Activated T-cell treated with anti-CD3 and anti-CD28 coated beads, Interleukin-2, amount 50 U/mL, for 24 hours (primary cell): ENCODE measurements at places on chromosomes 2 and 18.

DNA sequence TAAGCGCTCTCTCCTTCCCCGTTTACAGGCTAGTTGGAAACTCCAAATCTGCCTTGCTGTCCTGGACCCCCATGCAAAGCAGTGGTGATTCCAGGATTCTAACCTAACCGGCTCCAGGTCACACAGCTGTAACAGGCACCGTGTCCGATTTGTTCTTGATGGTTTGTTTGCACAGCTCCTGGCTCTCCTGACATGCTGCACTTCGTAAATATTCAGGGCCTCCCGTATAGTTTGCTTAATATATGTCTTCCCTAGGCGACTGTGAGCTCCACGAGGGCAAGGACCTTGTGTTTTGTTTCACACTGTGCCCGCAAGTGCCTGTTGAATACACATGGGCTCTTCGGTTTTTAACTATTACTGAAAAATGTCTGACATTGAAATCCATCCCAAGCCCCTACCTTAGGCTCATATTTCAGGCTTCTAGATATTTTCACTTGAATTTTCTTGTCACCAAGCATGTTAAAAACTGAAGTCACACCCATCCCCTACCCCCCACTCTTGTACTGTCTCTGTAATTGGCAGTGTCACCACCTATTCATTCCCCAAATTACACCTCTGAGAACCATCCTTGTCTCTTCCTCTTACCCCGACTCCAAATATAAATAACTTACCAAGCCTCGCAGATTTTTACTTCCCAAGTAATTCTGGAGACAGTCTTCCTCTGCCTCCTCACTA lies 1.0 kb upstream of the PUM2 start:
- no peaks in the 10 kb centered on the region for H3K27me3 ChIP-seq
- H3K27ac ChIP-seq, result no peak overlapping the region
- peaks cover 20% of the 10 kb centered on the region for H3K4me1 ChIP-seq
- H3K4me3 ChIP-seq, result no peak overlapping the region

DNA sequence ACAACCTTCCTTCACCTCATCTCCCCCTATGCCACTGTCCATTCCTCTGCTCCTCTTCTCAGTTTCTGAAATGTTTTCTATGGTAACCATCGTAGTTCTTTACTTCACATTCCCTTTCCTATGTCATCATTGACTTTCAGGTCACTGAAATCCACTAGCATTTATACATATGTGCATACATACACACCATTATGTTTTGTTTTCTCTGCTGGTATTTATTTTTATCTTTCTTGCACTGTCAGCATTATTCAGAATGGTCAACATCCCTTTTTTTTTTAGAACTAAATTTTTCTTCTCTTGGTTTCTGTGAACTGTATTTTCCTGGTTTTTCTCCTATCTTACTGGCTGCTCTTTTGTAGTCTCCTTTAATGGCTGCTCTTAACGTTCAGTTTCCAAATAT lies 33.2 kb downstream of the ITGAV start:
- no peak overlapping the region for H3K4me3 ChIP-seq
- no peaks in the 10 kb centered on the region for H3K27me3 ChIP-seq
- peaks cover 27% of the 10 kb centered on the region for H3K36me3 ChIP-seq
- H3K4me1 ChIP-seq, result no peaks in the 10 kb centered on the region
- no peak overlapping the region for H3K27ac ChIP-seq

DNA sequence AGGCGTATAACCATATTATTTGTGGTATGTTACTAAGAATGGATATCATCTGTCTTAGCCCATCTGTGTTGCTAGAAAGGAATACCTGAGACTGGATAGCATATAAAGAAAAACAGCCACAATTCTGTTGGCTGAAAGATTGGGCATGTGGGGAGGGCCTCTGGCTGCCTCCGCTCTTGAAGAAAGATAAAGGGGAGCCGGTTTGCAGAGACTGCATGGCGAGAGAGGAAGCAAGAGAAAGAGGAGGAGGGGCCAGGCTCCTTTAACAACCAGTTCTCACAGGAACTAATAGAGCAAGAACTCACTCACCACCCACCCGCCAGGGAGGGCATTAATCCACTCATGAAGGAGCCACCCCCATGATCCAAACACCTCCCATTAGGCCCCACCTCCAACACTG lies 29.2 kb upstream of the UXS1 start:
- no peak overlapping the region for H3K4me3 ChIP-seq
- H3K4me1 ChIP-seq, result no peaks in the 10 kb centered on the region
- no peak for DNase-seq
- H3K27me3 ChIP-seq, result no peaks in the 10 kb centered on the region

DNA sequence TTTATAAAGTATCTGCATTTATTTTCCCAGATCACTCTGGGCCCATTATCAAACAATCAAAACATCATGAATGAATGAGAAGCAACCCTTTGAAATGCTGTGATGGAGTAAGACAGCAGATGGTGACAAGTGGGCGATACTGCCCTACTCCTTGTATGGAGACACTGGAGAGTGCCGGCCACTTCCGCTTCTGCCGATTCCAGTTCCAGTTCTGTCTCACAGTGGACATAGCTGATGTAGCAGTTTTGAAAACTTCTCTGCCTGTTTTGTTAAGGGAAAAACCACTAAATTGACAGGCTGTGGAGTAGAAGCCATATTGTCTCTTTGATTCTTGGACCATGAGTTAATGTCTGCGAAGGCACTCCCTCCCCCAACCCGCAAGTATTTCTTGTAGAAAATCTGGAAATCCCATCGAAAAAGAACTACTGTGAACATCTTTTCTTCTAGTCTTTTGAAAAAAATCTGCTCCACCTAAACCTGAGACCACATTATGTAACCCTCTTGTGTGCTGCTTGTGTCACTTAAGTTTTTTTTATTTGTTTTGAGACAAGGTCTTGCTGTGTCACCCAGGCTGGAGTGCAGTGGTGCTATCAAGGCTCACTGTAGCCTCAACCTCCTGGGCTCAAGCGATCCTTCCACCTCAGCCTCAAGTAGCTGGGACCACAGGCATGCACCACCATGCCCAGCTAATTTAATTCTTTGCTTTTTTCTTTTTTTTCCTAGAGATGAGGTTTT lies 133.5 kb downstream of the TANC1 start:
- no peak for DNase-seq
- H3K4me1 ChIP-seq, result peaks cover 6% of the 10 kb centered on the region
- H3K27me3 ChIP-seq, result no peaks in the 10 kb centered on the region
- no peak overlapping the region for H3K4me3 ChIP-seq
- no peak overlapping the region for H3K27ac ChIP-seq

- no peak for DNase-seq
- peaks cover 11% of the 10 kb centered on the region for H3K27me3 ChIP-seq
- no peak overlapping the region for H3K4me3 ChIP-seq
- peaks cover 4% of the 10 kb centered on the region for H3K4me1 ChIP-seq
- no peak overlapping the region for H3K27ac ChIP-seq
- H3K36me3 ChIP-seq, result no peaks in the 10 kb centered on the region
Observed at GRCh38 chr2:219476652-219477151, 22.0 kb upstream of the GMPPA start.

DNA sequence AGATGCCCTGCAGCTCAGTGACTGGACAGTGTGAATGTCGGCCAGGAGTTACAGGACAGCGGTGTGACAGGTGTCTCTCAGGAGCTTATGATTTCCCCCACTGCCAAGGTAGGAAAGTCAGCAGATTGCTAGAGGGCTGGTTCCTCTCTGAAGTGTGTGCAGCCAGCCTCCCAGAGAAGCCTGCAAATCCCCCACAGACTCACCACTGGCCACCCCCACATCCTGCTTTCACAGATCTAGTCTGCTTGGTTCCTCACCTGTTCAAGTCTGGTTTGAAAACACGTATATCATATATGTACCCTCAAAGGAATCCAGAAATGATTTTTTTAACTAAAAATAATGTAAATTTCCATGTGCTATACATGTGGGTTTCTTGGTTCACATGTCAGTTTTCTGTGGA lies 121.1 kb downstream of the LAMA3 start:
- H3K36me3 ChIP-seq, result no peaks in the 10 kb centered on the region
- H3K4me1 ChIP-seq, result peaks cover 20% of the 10 kb centered on the region
- H3K27me3 ChIP-seq, result no peaks in the 10 kb centered on the region
- no peak for DNase-seq
- H3K27ac ChIP-seq, result no peak overlapping the region

DNA sequence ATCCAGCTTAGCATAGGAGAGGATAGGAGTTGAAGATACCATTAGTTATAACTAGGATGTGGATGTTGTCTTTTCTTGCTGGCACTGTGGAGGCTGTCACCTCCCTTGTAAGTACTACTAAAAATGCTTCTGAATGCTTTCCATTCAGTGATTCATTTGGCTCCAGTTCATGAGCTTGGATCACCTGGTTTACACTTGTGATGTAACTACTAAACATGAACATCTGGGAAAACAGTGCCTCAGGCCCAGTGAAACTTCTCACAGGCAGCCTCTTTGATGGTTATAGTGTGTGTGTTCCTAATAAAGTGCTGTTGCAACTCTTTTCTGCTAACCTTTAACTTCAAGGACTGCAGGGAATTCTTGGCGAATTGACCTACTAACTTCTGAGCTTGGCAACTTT lies 13.0 kb upstream of the SLC9A2 start:
- H3K27ac ChIP-seq, result no peak overlapping the region
- no peaks in the 10 kb centered on the region for H3K36me3 ChIP-seq
- H3K4me1 ChIP-seq, result no peaks in the 10 kb centered on the region
- no peak overlapping the region for H3K4me3 ChIP-seq
- DNase-seq, result no peak

DNA sequence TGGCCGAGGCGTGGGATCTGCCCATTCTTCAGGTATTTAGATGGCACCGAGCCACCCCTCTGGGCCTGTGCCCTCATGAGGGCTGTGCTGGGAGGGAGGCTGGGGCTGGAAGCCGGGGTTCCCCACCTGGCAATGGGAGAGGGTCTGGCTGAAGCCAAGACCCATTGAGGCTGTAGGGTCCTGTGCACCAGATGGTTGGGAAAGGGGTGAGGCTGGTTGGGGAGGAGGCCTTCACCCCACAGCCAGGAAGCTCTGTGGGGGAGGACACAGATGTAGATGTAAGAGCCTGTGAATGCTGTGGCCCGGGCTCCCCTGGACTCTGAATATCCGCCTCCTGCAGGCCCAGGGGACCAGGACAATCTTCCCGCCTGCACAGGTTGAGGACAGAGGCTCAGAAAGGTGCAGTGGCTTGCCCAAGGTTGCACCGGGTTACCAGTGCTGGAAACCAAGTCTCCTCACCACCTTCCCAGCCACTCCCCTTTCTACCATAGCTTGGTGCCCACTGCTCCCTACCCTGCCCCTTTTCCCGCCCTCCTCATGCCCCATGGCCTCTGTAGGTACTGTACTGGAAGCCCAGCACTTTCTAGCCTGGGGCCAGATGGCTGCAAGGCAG lies 49.7 kb downstream of the PDCL3 start:
- peaks cover 8% of the 10 kb centered on the region for H3K4me1 ChIP-seq
- DNase-seq, result no peak
- H3K4me3 ChIP-seq, result no peak overlapping the region
- no peaks in the 10 kb centered on the region for H3K27me3 ChIP-seq

- peaks cover 5% of the 10 kb centered on the region for H3K36me3 ChIP-seq
- H3K4me3 ChIP-seq, result no peak overlapping the region
- H3K27me3 ChIP-seq, result no peaks in the 10 kb centered on the region
- H3K27ac ChIP-seq, result no peak overlapping the region
- no peak for DNase-seq
Observed at GRCh38 chr2:109091526-109091925, 37.5 kb upstream of the SH3RF3 start.
